ENCODE measurements at places on chromosomes 6 and 20.

DNA sequence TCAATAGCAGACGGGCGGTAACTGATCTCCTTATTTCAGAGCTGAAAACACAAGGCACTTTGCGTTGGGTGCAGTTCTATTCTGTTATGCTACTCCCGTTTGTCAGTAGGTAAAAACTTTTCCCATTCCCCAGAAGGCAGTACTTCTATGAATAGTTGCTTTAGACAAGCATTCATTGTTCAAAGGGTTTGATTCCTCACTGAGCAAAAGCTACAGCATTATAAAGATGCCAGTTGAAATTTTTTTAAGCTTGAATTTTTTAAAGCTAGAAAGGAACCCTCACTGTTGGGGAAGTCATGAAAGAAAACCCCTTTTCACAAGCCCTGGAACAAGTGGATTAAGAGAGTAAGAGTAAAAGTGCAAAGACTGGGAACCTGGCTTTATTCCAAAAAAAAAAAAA is 42.3 kb downstream of the FUT9 start:
- DNase-seq, result no peak

DNA sequence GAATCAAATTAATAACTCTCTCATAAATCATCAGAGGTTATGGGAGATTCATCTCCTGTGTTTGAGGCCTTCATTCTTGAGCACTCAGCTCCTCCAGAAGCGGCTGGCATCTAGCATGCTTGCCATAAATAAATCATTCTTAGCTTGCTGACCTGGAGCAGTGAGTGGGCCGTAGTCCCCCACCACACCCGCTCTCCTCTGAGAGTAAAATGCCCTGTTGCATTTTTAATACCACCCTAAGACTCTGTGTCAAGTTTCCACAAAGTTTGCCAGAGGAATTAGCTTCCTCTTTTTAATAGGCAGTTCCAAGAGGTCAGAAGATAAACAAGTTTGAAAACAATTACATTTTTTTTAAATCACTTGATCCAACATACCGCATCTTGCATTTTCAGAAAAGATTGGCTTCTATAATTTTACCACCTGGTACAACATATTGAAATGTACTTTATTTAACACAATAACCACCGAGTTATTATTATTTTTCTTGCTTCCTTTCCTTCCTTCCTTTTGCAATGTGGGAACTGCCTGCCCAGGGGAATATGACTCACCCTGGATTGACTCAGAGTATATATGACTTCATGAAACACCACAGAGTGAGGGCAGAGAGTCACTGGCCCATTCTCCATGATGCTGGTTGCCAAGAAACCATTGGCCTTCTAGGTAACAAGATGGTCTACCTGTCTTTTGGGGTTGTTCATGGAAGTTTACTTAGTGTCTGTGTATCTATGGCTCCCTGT is 29.4 kb upstream of the CLIC5 start:
- peak; percentile 87 for DNase-seq

GRCh38 chr6:90222724-90223198 is 73.9 kb downstream of the BACH2 start:
- peak; percentile 90 for DNase-seq

GRCh38 chr20:10288954-10289646 is 70.5 kb downstream of the SNAP25 start:
- DNase-seq, result peak; percentile 33

DNA sequence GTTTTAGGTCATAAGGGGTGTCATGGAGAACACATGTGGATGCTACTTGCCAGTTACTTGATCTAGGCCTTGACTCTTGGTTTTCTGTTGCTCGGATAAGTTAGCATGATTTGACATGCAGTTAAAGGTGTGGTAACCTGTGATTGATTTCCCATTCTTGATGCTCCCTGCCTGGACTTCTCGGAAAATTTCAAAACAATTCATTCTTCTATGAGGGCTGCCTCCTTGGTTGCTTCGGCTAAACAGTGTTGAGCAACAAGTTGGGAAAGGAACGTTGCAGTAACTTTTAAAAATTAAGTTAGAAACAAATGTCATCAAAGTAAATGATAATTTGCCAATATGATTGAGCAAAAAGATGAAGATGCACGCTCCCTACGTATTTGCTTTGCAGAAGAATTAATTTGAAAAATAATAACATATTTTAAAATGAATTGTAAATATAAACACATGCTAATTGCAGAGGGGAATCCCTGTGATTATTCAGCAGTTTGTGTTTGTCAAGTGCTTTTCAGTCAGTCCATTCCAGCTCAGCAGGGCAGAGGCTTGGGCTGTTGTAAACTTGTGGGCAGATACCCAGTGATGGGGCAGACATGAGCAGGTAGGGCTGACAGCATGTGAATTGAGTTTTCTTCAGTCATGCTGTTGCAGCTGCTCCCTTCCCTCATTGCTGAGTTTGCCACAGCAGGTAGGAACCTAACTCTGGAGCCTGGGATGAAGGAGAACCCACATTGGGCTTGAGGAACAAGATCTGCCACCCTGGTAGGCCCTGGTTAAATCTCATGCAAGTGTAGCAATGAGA is 110.2 kb downstream of the ESR1 start:
- no peak for DNase-seq

- DNase-seq, result no peak
These were observed 7.9 kb upstream of the SIRPA start for GRCh38 chr20:1887321-1887720.

- DNase-seq, result no peak
These were observed 2.4 kb downstream of the CTCFL start for GRCh38 chr20:57522380-57523140.

DNA sequence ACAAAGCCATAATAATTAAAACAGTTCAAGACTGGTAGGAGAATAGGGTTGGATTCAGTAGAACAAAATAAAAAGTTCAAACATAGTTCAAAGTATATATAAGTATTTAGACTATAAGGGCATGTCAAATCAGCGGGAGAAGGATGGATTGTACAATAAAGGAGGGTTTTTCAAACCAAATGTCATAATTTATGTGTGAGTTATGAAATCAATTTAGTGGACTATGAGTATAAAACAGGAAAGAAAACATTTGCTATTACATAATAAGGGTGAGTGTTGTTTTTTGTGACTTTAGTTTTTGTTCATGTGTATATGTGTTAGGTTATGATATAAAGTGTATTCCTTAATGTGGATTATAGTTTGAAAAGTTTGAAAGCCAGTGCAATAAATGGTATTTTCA is 10.6 kb downstream of the ORC3 start:
- DNase-seq, result no peak

DNA sequence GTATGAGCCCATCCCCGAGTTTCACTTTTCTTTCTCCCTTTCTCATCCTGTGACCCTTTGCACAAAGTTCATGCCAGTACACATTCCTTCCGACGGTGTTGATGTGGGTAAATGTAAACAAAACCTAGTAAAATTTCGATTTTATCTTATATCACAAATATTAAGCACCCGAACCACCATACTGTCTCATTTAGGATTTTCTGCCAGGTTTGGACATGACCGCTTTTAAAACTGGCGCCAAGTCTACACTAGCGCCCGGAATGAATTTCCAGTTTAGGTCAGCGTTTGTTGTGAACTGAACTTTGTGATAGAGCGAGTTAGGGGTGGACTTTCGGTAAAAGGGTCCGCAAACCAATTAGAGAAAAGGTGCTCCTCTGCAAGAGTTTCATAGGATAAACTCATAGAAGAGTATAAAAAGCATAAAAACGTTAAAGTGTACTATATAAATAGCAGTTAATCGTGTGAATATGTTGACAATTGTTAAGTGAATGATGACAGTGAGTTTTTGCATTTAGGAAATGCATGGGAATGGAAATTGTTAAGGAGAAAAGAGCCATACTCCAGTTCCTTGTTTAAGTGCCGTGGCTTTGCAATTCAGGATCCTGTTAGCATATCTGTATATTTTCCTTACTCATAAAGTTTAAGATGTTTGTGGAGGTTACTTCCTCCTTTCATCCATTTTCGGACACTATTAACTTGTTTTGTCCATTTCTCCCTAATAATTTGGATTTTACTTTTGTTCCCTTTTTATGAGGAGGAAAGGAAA is 937 bp downstream of the AKAP7 start:
- peak; percentile 48 for DNase-seq

- peak; percentile 96 for DNase-seq
These were observed at the start of the genes FAM217B and PPP1R3D for GRCh38 chr20:59940129-59940955. Gene FAM217B (plus strand): TSS chr20:59940389. CDS start chr20:59943944, 3,555 bp downstream. Gene PPP1R3D (minus strand): TSS chr20:59940305. CDS start chr20:59939931, 374 bp downstream.

- no peak for DNase-seq
These were observed 105.8 kb upstream of the TOP1 start for GRCh38 chr20:40922865-40923264.

GRCh38 chr6:126753606-126754005 is 364.9 kb upstream of the RSPO3 start:
- no peak for DNase-seq

DNA sequence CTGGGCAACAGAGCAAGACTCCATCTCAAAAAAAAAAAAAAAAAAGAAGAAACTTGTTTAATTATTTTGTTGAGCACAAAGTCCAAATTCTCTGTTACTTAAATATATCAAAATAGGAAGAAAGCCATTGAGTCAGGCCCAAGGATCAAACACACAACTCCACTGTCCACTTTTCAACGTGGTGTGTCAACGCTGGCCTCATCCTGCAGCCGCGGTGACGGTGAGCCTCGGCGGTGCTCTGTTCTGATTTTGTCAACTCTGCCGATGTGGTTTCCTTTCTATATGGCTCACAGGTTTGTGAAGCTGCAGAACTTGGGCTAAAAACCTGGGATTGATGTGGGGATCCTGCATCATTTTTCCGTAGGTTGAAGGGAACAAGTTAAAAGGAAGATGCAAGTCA is 3.2 kb upstream of the SMOC2 start:
- DNase-seq, result no peak

- DNase-seq, result no peak
These were observed 8.0 kb upstream of the NPBWR2 start for GRCh38 chr20:64115171-64115911.

DNA sequence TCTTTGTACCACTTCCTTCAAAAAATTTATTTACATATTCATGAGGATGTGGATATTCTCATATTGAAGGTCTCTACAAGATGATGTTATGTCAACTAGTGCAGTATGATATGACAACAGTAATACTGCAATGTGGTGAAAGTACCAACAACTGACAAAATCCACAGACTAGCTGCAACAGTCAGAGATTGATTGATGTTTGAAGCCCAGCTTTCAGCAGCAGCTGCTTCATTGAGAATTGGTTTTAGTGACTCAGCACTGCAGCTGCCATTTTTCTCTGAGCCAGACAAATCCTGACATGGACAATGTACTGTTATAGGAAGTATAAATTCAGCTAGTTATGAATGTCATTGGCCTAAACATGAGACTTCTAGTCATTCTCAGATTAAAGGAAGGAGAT is 53.8 kb downstream of the PKIB start:
- DNase-seq, result no peak

- no peak for DNase-seq
These were observed 18.7 kb downstream of the KIF25 start for GRCh38 chr6:168016176-168016620.

- DNase-seq, result peak; percentile 45
These were observed 80.5 kb upstream of the SYNDIG1 start for GRCh38 chr20:24388828-24389380.

DNA sequence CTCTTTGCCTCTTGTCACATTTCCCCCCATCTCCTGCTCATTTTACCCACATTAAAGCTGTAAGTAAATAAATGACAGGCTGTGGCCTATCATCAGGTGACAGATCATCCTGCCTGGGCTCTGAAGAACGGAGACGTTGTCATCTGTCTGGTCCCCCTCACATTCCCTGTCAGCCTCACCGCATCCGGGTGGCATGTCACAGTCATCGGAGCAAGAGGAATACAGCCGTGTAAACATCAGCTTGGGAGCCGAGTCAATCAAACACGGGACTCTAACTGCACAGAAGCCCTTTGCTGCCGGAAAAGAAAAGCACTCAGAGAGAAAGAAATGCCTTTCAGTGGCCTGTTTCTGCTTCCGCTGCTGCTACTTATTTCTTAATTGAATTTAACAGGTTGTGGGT is 371.9 kb upstream of the ID4 start:
- no peak for DNase-seq

DNA sequence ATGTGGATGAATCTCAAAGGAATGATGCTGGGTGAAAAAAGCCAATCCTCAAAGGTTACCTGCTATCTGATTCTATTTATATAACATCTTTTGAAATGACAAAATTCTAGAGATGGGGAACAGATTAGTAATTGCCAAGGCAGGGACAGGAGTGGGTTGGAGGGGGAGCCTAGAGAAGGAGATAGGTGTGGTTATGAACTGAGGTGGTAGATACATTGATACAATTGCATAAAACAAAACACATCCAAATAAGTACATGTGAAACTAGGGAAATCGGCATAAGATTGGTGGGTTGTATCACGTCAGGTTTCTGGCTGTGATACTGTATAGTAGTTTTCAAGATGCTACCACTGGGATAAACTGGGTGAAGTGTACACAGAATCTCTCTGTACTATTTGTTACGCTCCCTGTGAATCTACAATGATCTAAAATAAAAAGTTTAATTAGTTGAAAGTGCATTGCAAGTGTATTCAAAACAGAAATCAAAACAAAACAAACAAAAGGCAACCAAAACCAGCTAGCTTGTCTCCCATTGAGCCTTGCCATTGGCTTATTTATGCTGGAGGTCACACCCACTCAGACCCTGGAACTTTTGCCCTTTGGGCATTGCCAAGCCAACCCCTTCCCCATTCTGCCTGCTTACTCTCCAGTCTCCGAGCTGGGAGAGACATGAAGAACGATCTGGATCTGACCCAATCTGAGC is 27.8 kb downstream of the PPP1R16B start:
- DNase-seq, result no peak

- no peak for DNase-seq
These were observed 1323.1 kb upstream of the CITED2 start for GRCh38 chr6:140697585-140697984.

DNA sequence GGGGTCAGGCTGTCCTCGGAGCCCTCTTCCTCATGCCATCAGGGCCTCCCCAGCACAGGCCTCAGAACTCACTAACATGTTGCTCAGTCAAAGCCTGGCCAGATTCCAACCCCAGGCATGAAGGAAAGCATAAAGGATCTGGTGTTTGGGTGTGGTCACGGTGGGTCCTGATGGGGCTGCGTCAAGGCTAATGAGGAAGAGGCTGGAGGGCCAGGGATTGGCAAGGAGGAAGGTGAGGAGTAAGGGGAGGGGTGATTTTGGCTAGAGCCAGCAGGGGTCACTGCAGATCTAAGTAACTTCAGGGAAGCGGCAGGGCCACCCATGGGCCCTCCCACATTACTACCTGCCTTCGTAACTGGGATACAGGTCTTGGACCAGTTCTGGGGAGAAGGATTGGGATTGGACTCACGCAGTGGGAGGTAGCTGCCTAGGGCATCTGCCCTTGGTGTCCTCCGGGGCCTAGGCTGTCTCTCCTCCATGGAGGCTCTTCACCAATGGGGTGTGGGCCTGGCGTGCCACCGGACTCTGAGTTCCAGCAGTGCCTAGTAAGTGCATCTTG is 36.2 kb upstream of the MRPS18A start:
- DNase-seq, result peak; percentile 78

DNA sequence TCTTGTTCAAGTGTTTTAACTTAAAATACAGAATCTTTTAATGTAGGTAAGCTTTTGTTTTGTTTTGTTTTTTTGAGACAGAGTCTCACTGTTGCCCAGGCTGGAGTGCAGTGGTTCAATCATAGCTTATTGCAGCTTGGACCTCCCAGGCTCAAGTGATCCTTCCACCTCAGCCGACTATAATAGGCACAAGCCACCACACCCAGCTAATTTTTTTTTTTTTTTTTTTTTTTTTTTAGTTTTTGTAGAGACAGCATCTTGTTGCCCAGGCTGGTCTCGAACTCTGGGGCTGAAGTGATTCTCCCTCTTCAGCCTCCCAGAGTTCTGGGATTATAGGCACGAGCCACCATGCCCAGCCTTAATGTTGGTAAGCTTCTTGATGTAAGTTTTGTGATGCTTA is 3.3 kb downstream of the EFHC1 start:
- DNase-seq, result no peak

All from HT1080 (cell line).